ENCODE measurements at places on chromosomes 7 and 10. TPM values are rescaled to one million over a fixed set of nuclear protein-coding genes. Genes with fewer than 3 reads are reported as not detected.

DNA sequence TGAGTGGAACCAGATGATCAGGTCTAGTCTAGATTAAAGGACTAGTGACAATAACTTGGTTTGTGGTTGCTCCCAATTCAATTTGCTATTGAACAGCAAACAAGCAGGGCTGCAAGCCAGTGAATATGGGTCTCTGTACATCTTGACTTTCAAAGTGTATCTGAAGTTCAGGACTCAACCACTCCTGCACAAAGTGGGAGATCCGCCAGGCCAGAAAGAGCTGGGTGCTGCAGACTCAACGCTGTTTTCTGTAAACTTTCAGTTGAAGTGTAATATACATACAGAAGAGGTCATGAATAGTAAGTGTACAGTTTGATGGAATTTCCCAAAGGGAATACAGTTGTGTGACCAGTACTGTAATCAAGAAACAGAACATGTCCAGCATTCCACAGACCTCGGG is 416.6 kb downstream of the RPS24 start:
- no peak for DNase-seq

- DNase-seq, result peak; percentile 56
These were observed 97.9 kb upstream of the KLF14 start for GRCh38 chr7:130831817-130832481.

- DNase-seq, result peak; percentile 62
These were observed 49.0 kb upstream of the LYZL1 start for GRCh38 chr10:29239569-29240472.

DNA sequence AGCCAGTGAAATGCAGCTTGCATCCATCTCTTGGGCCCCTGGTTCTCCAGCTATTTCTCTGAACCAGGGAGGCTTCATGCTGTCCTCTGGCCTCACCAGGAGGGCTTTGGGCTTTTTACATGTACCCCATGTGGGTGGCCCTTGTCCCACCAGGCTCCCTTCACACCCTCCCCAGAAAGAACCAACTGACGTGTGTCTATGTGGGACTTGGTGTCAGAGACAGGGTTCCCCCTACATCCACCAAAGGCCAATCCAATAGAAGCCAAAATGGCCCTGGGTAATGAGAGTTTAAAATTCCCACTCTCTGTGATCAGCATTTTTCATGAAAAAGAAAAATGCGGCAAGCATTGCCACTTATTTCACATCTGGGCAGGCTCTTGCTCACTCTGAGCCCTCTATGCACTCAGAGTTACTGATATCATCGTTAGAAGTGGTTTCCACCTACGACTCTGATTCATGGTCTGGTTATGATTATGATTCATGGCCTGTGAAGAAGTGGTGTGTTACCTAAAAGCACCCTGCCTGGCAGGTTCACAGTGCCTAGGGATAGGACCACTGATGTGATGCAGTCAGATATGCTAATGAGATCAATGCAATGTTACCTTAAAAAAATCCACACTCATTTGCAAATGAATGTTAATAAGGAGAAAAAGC is 133.5 kb downstream of the BUB3 start:
- peak; percentile 85 for DNase-seq

The NEURL1 gene
- 1.7 TPM for total RNA-seq

The NXPH1 gene
- not detected for total RNA-seq

The ST8SIA6 gene
- total RNA-seq, result not detected

DNA sequence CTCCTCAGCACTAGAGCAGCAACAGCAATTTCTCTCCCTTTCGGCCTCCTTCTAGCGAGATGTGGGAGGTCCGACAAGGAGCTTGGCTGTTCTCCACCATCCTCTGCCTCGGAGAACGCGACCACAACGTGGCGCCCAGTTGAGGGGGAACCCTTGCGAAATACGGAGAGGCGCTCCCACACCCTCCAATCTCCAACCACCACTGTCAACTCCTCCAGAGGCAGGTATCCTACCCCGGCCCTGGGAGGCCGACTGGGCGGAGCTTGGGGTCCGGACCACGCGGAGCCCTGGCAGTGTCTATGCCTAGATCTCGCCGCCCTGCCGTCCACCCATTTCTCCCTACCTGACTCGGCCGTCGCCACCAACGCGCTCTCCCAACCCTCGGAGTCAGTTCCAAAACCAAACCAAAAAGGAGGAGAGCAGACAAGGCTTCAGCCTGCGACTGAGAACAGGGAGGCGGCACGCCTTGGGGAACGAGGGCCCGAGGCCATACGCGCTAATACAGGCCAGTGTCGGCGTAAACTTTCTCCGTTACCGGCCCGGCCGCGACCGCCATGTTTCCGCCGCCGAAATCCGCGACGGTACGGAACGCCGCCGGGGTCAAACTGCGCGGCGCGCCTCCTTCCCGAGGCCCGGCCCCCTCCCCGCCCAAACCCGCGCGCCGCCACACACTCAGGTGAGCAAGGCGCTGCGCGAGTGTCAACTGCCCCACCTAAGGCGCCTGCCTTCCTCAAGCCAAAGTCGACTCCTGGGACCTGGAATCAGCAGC is at the start of gene TMEM168:
TSS of gene TMEM168 (minus strand) at position 577 of the 769 bp plus-strand sequence. CDS start 5,568 bp downstream, outside the sequence.
- DNase-seq, result peak; percentile 74

- DNase-seq, result peak; percentile 6
These were observed 214.7 kb downstream of the ELFN1 start for GRCh38 chr7:1884583-1885350.
